ENCODE measurements at places on chromosomes 12 and 14.

DNA sequence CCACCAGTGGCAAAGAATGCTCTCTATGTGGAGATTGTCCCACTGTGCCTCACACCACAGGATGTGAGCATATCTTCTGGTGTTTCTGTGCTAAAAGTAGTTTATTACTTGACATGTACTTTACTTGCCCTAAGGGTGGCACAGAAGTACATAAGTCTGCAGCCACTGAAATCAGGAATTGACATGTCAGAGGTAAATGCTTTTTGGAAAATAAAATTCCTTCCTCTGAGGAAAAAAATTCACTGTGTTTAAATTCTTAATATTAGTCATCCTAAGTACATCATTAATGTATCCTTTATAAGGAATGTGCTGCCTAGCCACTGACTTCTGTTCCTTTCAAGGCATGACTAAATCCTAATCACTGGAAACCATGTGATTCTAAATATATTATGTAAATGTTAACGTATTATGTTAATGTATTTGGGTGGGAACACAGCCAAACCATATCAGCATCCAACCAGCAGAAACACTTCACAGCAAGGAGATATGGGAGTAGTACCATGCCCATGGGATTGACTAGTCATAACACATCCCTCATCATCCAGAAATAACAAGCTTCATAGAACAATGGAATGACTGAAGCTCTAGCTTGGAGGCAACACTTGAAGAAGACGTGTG lies 239.7 kb upstream of the PPFIA2 start:
- DNase-seq = no peak

DNA sequence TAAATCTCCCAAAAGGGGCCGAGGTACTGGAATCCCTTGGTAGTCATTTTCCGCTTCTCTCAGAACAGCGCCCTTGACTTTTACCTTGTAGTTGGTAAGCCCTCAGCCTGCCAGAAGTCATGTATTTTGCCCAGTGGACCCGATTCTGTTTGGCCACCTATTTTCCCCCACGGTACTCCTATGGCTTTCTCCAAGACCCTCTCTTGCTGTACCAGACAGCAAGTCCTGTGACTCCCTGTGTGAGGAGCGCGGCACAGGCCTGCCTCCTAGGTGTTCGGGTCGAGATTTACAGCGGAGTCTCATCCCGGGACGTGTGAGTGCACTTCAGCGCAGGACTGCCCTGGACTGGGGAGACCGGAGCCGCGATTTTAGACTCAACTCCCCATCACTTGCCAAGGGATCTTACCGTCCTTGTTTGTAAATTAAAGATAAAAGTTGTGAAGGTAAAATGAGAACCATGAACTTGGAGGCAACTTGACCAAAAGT lies 1.1 kb upstream of the MBD6 start:
- peak; percentile 31 for DNase-seq

- no peak for DNase-seq
These were observed 40.8 kb downstream of the TGFB3 start for GRCh38 chr14:75941030-75941429.

- DNase-seq = no peak
These were observed 11.1 kb downstream of the TXNRD1 start for GRCh38 chr12:104226672-104227071.

DNA sequence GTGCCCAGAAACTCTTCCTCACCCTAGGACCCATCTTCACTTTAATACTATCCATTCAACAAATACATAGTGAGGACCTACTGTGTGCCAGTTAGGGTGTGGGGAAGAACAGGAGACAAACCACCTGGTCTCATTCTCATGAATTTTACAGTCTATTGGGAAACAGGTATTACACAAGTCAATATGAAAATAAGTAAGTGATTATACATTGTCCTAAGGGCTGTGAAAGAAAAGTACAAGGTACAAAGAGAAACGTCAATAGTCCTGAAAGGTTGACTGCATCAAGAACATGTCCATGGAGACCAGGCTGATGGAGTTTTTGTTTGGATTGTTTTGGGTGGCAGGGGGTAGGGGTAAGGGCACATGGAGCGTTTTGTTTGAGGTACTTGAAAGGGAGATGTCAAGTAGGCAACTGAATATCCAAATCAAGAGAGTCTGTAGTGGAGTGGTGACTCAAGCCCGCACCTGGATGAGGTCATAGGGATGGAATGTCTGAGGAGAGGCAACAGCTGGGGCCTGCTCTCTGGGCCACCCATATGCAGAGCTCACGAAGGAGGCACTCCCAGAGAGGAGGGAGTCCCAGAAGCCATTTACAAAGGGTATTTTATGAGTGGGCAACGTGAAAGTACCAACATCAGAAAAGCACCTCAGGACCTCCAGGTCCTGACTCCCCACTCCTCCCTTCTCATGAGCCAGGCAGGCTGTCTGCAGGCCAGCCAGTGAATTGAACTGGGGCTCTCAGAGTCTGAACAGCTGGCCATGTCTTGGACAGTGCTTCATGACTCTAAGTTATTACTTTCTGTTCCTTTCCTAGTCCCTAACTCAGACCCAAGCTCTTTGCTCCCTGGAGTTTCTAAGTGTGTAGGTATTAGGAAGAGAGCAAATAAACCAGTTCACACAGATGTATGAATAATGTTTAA lies 272.0 kb downstream of the ZFP36L1 start:
- no peak for DNase-seq

DNA sequence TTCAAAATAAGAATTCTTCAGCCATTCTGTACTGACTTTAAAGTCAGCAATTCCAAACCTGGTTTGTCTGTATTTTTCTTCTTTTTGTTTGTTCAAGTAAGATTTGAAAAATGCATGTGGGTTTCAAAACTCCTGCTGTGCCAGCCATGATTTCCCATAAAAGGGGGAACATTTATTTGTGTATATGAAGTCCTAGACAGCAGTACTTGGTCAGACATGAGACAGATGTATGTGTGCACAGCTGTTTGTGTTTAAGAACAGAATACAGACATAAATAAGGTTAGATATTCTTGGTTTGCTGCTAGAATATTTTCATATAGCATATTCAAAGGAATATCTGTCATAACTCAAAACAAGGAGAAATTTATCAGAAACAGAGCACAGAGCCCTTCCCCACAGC lies 236.0 kb downstream of the ADAMTS20 start:
- DNase-seq = no peak

- DNase-seq = no peak
These were observed 48.3 kb downstream of the SEL1L start for GRCh38 chr14:81485372-81485771.

DNA sequence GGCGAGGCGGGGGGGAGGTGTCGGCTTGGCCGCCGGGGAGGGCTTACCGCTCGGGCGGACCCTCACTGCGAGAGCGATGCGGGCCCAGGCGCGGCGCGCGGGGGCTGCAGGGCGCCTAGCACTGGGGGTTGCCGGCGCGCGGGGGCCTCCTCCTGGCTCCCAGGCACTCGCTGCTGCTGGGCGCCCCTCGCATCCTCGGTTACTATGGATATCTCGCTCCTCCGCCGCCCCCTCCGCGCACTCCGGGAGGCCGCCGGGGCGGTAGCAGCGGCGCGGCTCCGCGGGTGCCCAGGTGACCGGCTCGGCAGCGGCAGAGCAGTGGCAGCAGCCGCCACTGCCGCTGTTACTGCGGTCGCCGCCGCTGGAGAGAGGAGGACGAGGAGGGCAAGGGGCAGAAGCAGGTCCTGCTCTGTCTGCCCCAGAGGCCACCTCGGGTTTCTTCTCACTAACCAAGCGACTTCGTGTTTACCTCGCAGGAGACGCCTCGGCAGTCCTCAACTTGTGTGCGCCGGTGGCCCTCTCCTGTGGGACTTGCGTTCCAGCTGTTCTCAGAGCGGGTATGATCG lies 250.1 kb downstream of the APAF1 start:
- no peak for DNase-seq

- no peak for DNase-seq
These were observed 355.1 kb upstream of the CCDC196 start for GRCh38 chr14:66131111-66131510.

DNA sequence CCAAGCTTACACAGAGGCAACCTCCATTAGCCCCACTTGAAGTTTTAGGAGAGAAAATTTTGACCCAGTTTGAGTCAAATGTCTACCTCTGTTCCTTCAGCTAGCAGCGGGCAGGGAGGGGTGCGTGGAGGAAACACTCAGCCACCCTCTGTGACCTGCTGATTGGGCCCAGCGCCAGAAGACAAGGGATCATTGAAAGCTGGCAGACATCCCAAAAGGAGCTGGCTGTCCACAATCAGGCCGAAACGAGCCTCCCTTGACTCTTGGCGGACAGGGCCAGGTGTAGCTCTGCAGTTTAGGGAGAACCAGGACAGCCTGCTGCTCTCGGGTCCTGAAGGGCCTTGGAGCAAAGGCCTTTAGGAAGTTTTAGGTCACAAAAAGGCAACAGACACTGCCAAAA lies 41.3 kb downstream of the CD9 start:
- no peak for DNase-seq

GRCh38 chr14:77832297-77832696 lies 32.4 kb downstream of the ADCK1 start:
- no peak for DNase-seq

- no peak for DNase-seq
These were observed 344.7 kb downstream of the CACNA1C start for GRCh38 chr12:2397356-2398045.

- DNase-seq = no peak
These were observed 132.6 kb downstream of the ITPR2 start for GRCh38 chr12:26700430-26700829.

- no peak for DNase-seq
These were observed 39.8 kb upstream of the MEG3 start for GRCh38 chr14:100786131-100786530.

GRCh38 chr14:104541905-104542465 lies 37.6 kb upstream of the C14orf180 start:
- no peak for DNase-seq

- DNase-seq = no peak
These were observed 95.1 kb upstream of the CNTN1 start for GRCh38 chr12:40597133-40597532.

DNA sequence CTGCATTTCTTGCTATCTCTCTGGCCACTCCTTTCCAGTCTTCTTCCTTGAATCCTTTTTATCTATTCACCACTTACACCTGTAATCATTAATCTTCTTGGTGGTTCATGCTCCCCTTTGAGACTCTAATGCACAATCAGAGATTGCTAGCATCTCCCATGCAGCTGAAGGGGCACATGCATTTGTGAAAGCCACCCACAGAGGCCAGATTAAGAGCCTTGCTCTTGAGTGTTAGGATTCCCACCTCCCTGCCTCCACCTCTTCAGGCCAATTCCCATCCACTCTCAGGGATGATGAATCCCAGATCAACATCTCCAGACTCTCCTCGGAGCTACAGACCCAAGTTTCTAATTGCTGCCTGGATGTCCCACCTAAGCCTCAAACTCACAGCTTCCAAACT lies 19.4 kb upstream of the KRT18 start:
- no peak for DNase-seq

DNA sequence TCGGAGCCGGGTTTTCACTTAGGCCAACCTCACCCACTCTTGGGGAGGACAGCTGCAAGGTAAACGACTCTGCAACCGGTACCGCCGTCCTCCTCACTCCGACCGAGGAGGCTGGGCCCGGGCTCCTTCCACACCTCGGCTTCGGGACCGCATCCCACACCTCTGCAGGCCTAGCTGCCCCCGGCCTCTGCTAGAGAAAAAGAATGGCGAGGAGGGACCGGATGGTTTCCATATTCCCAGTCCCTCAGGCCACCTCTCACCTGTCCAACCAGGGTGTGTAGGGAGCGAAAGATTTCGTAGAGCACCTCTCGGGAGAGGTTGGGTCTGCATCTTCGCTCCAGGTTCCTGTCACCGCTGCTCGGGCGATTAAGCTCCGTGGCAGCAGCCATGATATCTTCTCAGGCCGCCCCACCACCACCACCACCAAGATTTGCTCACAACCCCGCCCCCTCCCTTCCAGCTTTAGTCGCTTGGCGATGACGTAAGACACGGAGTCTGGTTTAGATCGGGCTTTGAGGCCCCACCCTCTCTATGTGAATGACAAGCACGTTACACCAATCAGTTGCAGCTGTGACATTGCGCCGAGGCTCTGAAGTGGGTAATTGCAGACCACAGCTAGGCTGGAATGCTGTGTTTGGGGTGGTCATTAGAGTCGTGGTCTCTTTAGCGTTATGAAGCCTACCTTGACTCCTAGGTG lies at the start of gene MBIP:
TSS of gene MBIP (minus strand) at position 438 of the 697 bp plus-strand sequence. CDS start at position 389, 49 bp downstream.
- peak; percentile 55 for DNase-seq

DNA sequence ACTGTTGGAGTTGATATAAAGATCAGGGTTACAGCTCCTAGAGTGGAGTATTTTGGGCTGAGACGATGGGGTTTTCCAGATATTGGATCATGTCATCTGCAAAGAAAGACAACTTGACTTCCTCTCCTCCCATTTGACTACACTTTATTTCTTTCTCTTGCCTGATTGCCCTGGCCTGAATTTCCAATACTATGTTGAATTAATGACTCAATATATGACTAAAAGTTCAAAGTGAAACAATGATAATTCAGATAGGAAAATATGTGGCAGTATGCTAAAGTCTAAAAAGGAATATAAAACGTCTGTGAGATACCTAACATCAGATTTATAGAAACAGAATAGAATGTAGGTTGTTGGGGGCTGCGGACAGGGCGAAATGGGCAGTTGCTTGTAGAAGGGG lies 72.2 kb downstream of the BHLHE41 start:
- DNase-seq = no peak

GRCh38 chr12:93387780-93388179 lies 10.1 kb downstream of the NUDT4 start:
- no peak for DNase-seq

DNA sequence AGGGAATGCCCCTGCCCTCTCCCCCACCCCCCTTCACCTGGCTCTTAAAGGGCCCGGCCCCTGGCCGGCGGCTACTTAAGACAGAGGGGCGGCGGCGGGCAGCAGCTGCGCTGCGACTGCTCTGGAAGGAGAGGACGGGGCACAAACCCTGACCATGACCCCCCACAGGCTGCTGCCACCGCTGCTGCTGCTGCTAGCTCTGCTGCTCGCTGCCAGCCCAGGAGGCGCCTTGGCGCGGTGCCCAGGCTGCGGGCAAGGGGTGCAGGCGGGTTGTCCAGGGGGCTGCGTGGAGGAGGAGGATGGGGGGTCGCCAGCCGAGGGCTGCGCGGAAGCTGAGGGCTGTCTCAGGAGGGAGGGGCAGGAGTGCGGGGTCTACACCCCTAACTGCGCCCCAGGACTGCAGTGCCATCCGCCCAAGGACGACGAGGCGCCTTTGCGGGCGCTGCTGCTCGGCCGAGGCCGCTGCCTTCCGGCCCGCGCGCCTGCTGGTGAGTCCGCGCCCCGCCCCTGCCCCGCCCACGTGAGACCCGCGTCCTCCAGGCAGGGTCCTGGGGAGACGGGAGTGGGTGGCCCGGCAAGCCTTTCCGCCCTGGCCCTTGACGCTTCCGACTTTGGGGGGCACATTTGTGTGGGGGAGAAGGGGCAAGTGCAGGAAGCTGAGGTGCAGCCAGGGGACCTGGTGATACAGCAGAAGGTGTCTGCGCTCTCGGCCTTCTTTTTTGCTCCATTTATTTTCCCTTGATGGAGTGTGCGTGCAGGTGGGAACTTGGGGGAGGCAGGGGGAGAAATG lies at the start of gene IGFBP6:
TSS of gene IGFBP6 (plus strand) at position 104 of the 790 bp plus-strand sequence. CDS start at position 155, 51 bp downstream.
- peak; percentile 59 for DNase-seq

GRCh38 chr12:2833810-2834209 lies 1.0 kb downstream of the NRIP2 start:
- no peak for DNase-seq

- no peak for DNase-seq
These were observed 5.8 kb upstream of the MFAP5 start for GRCh38 chr12:8668441-8668840.
